K562 (cell line): ENCODE measurements at places on chromosomes 3 and 15.

- peak; percentile 15 for DNase-seq
Observed at GRCh38 chr3:15601046-15601398, 347 bp downstream of the HACL1 start.

GRCh38 chr3:141782386-141782932 lies 19.3 kb downstream of the GRK7 start:
- DNase-seq = no peak

DNA sequence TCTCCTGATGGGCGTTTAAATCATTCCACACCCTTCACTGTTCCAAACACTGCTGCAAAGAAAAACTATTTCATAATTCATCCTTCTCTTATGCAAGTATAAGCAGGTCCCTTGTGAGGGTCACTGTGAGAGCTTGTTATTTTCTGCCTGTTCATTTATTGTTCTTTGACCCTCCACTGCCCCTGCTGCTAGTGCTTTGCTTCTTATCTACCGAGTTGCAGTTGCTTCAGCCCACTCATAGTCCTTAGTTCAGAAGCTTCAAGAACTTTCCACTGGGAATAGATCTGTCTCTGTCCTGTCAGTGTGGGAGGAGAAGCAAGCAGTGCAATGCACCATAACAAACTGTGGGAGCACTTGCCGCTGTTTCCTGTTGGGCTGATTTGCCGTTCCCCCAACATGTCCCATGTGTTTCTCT lies 39.8 kb downstream of the RIOX2 start:
- peak; percentile 38 for DNase-seq

DNA sequence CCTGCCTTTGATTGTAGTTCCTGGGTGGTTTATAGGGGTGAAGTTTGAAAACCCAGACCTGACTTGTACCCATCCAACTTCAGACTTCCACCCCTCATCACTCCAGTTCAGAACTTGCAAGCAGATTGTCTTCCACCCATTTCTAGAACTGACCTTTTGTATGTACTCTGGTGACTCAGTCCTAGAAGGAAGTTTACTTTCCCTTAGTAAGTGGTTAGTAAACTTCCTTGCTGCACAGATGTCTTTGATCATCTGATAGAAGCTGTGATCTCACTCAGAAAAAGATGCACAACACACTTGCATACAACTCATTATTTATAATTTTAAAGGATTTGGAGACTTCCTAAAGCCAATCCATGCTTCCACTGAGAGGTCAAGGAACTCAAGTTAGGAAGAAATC lies 368.0 kb downstream of the MFSD1 start:
- no peak for DNase-seq

DNA sequence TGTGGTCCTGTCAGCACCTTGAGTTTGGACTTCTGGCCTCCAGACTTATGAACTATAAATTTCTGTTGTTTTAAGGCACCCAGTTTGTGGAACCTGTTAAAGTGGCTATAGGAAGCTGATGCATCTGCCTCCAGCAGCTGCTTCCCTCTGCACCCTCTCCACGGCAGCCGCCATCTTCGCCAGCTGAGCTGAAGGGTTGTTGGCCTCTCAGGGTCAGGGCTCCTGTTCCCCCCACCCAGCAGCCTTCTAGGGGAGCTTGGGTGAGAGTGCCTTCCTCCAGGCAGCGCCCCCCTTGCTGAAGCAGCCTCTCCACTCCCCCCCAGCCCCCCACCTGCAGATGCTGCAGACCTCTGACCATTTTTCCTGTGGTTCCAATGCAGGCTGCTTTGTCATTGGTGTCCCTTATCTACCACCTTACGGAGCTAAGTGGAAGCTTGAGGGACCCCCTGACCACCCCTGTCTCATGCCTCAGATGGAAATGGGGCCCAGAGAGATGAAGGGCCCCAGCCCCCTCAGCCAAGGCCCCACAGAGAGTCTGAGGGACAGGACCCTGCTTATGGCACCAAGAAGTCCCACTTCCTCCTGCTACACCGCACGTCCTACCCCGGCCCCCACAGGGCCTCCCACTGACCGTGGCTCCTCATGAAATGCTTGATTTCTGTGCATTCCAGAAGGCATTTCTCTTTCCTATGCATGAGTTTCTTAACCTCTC lies 61.4 kb upstream of the TLE3 start:
- DNase-seq = no peak

DNA sequence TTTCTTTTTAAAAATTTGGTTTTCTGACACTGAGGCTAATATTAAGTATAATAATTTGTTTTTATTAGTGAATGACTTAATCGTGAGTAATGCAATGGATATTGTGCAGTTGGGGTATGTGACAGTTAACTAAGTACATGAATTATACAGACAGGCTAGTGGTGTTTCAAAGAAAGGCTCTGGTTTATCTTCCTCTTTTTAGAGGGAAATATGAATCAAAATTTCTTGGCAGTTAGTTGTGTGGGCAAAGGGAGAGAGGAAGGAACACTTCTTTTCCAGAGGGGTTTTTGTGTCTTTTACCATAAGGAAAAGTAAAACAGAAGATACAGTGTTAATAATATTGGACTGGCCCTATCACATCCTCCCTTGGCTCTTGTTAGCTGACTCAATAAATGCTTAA lies 2.7 kb downstream of the ZNF654 start:
- DNase-seq = no peak

- no peak for DNase-seq
Observed at GRCh38 chr3:45362161-45362560, 26.2 kb upstream of the LARS2 start.
